Hepatocyte (in vitro differentiated cells): ENCODE measurements at places on chromosomes 3 and 15. TPM values are rescaled to one million over a fixed set of nuclear protein-coding genes. Genes with fewer than 3 reads are reported as not detected.

SH3GL3 gene
- total RNA-seq = 8.7 and 13.9 TPM in 2 replicates

GXYLT2 gene
- 23.6 and 35.7 TPM in 2 replicates for total RNA-seq

MKRN3 gene
- total RNA-seq = 0.57 TPM in 1 of 2 replicates, not detected in the other

RAP2B gene
- total RNA-seq = 17.7 and 20.0 TPM in 2 replicates

TMCC1 gene
- total RNA-seq = 17.3 and 25.7 TPM in 2 replicates

CADM2 gene
- 6.2 and 7.8 TPM in 2 replicates for total RNA-seq

IL20RB gene
- 0.48 and 0.50 TPM in 2 replicates for total RNA-seq

WDR76 gene
- total RNA-seq = 4.7 and 7.6 TPM in 2 replicates

LZTFL1 gene
- total RNA-seq = 24.8 and 25.1 TPM in 2 replicates

AMIGO3 gene
- total RNA-seq = 0.57 and 0.76 TPM in 2 replicates

FMN1 gene
- total RNA-seq = 0.48 and 0.70 TPM in 2 replicates

IL17RE gene
- 9.1 and 10.2 TPM in 2 replicates for total RNA-seq

ULK4 gene
- 6.5 and 9.1 TPM in 2 replicates for total RNA-seq

PLXNB1 gene
- total RNA-seq = 73.2 and 74.5 TPM in 2 replicates

GOLGA8J gene
- 0.13 TPM in 1 of 2 replicates, not detected in the other for total RNA-seq

SCAANT1 gene
- total RNA-seq = not detected in 2 replicates

ADGRG7 gene
- total RNA-seq = 33.3 and 34.1 TPM in 2 replicates

SUCNR1 gene
- total RNA-seq = 0.80 and 1.7 TPM in 2 replicates

GNAI2 gene
- 95.0 and 103 TPM in 2 replicates for total RNA-seq

PEAK1 gene
- total RNA-seq = 27.1 and 30.1 TPM in 2 replicates

CCDC9B gene
- 1.8 and 4.0 TPM in 2 replicates for total RNA-seq

ILDR1 gene
- 1.5 and 2.0 TPM in 2 replicates for total RNA-seq

UCN2 gene
- total RNA-seq = 0.08 and 0.30 TPM in 2 replicates

DNAH12 gene
- total RNA-seq = 1.1 and 1.5 TPM in 2 replicates

CHSY1 gene
- 26.2 and 27.8 TPM in 2 replicates for total RNA-seq

KNG1 gene
- total RNA-seq = 88.9 and 109 TPM in 2 replicates

EXD1 gene
- total RNA-seq = not detected in 2 replicates

CCR8 gene
- not detected in 2 replicates for total RNA-seq

MTHFS gene
- 89.4 and 99.9 TPM in 2 replicates for total RNA-seq

CD200R1 gene
- total RNA-seq = 0.20 and 0.93 TPM in 2 replicates

APH1B gene
- 19.5 and 19.9 TPM in 2 replicates for total RNA-seq

CILP gene
- total RNA-seq = 62.9 and 67.1 TPM in 2 replicates

TMEM207 gene
- 2.1 and 2.9 TPM in 2 replicates for total RNA-seq

SERPINI2 gene
- total RNA-seq = not detected in 2 replicates

CISH gene
- 4.0 and 5.9 TPM in 2 replicates for total RNA-seq

GDPGP1 gene
- 5.1 and 6.8 TPM in 2 replicates for total RNA-seq

KLHL6 gene
- total RNA-seq = 0.16 and 0.17 TPM in 2 replicates

GOLGA8K gene
- total RNA-seq = not detected in 2 replicates

CGNL1 gene
- 13.1 and 13.7 TPM in 2 replicates for total RNA-seq
